ENCODE measurements at places on chromosomes 1 and 21.

GRCh38 chr21:31677047-31677446 lies 17.6 kb downstream of the SOD1 start:
- ATAC-seq, result no peak

GRCh38 chr1:31991182-31991581 lies 22.5 kb upstream of the KHDRBS1 start:
- no peak for ATAC-seq

DNA sequence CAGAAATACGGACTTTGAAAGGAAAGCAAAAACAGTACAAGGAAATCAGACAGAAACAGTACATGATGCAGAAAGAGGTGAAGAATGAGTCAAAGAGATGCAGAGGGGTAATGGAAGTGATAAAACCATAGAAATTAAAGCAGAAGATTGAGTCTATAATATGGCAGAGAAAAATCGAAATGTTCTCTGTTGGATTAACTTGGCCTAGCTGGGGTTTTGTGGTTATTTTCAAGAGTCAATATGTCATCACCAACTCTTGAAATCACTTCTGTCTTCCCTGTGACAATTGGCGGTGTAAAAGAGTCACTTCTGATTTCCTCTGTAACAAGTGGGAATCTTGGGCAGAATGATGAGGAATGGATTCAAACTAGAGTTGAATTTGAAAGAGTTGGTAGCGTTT lies 7.4 kb downstream of the YTHDF2 start:
- no peak for ATAC-seq

DNA sequence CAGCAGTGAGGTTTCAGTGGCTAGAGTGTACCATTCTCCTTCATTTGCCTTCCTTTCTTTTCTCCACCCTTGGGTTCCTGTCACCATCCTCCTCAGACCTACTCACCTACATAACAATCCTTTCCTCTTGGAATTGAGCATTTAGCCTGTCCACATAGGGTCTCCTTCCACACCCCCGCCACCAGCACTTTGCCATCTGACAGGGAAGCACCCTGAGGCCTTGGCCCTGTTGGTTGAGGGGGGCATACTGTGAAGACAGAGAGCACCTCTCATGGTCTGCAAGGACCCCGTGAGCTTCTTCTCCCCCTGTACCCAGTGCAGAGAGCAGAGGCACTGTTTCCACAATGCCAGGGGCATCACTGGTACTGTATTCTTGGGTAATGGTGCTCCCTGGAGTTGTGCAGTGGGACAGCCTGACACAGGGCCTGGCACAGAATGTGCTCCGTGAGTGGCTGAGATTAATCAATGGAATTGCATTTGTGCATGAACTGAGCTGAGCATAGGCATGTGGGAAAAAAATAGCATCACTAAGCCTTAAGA lies 14.9 kb upstream of the SLC5A9 start:
- ATAC-seq, result no peak

DNA sequence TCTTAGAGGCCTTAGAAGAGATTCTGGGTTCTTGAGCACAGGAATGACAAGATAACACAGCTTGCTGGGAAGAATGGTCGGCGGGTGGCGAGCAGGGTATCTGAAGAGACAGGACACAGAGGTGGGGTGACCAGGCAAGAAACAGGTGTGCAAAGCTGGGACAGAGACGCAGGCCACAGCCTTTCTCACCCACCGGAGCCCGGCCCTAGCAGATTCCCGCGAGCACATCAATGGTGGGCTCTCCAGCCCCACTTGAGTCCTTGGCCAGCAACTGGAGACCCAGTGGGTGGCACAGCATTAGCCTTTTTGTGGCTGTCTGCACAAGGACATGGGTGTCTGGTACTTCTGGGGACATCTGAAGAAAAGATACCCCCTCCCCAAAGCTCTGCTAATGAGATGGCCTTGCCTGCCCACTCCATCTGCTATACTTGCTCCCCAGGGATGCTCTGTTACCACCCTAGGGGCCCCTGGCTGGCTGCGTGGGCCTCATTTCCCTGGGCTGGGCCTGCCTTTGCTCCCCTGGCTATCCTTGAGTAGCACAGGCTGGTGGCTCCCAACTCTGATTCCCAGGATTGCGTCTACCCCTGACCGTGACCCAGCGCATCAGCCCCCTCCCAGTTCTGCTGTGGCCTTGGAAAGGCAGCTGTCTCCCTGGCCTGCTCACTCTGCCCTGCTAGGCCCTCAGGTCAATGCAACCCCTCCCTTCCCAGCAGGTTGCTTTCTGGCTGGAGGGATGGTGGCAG lies 127.2 kb upstream of the ADAR start:
- ATAC-seq, result no peak

DNA sequence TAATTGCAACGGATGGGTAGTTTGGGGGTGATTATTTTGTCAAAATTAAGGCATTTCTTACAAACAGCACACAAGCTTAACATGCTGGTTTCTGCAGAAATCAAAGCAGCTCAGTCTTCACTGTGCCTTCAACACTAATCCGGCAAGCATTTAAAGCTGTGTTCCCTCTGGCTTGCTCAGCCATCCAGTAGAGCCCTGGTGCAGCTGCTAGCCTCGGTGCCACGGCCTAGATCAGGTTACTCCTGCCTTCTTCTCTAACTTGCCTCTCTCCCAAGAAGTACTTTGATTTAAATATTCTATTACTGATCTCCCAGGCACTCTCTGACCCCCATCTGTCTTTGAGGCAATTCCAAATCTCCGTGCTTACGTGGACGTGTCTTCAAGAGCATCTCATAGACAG lies 85.6 kb downstream of the GREM2 start:
- ATAC-seq, result peak; percentile 65

GRCh38 chr1:183080406-183080805 lies 57.2 kb downstream of the LAMC1 start:
- peak; percentile 41 for ATAC-seq

- no peak for ATAC-seq
Observed at GRCh38 chr1:114250683-114251572, 97.3 kb upstream of the SYT6 start.

GRCh38 chr1:234316937-234317336 lies 56.3 kb upstream of the COA6 start:
- no peak for ATAC-seq

DNA sequence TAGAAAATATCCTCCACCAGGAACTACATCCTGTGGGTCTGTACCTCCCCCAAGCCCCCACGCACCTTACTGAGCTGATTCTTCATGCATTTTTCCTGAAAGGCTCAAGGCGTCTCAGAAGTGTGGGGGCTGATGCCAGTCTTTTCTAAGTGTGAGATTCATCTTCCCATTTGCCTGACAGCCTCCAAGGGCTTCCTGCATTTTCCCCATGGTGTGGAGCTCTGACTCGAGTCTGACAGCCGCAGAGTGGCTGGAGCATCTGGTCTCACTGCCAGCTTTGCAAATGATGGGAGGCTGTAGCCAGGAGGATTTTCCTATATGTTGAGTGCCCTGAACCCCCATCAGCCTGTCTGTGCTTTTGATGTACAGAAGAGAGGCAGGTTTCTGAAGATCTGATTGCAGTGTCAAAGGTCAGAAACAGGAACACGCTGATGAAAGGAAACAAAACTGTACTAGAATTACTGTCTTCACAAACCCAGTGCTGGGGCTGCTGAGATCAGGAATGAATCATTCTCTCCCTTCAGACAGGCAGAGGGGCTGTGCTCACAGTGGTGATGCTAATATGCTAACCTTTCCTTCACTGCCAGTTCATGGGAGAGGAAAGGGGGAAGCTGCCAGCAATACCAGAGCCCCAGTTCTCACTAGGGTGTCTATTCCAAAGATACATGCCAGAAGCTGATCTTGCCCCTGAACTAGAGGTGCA lies 201.5 kb upstream of the C1orf174 start:
- no peak for ATAC-seq

GRCh38 chr1:12406211-12407021 lies 176.6 kb downstream of the VPS13D start:
- ATAC-seq, result no peak

DNA sequence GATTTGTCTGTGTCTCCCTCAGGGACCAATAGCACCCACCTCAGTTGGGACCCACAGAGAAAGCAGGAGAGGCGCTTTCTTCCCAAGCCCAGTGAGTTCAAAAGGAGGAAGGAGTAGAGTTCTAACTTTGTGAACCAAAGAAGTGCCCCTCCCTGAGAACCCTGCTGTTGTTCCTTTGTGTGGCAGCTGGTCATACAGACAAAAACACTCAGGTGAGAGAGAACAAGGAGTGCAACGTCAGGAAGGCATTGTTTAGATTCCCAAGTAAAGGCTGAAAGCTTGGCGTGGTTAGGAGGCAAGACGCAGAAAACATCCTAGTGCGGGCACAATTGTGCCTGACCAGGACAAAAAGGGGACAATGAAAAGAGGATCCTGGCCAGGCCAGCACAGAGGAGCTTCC lies 654.6 kb downstream of the KIF26B start:
- ATAC-seq, result no peak

DNA sequence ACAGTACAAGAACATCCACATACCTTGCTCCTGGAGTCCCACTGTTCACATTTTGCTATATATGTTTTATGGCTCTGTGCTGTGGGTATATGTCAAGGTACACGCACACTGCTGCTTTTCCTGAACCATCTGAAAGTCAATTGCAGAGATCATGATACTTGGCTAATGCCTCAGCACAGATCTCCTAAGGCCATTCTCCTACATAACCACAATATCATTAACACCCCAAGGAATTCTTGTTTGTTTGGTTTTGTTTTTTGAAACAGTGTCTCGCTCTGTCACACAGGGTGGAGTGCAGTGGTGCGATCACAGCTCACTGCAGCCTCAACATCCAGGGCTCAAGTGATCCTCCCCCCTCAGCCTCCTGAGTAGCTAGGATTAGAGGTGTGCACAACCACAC lies 16.0 kb downstream of the CTNNBIP1 start:
- peak; percentile 9 for ATAC-seq

DNA sequence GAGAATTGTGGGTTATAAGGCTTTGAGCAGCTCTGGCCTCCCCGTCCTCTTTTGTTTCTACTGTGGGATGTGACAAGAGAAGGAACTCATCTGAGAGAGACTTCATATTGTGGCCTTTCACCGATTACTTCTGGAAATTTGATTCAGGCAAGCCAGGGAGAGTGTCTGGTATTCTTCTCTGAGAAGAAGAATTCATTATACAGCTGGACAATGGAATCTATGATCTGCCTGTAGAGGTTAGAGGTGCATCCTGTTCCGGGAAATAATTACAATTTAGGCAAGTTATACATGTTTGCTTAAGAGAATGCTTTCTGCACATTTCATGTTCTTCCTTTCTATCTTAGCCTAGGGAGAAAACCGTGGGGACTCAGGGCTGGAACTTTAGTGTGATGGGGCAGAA lies 12.8 kb upstream of the RNU1-2 start:
- ATAC-seq, result no peak

- no peak for ATAC-seq
Observed at GRCh38 chr1:177593105-177593504, 376.8 kb downstream of the SEC16B start.
